ENCODE measurements at places on chromosomes 12 and 14. TPM values are rescaled to one million over a fixed set of nuclear protein-coding genes. Genes with fewer than 3 reads are reported as not detected.

SLCO1A2 gene
- total RNA-seq, result 4.9 TPM

CLEC2D gene
- 15.5 TPM for total RNA-seq

DLST gene
- total RNA-seq, result 28.5 TPM

PPP1R3E gene
- total RNA-seq, result 4.5 TPM

ESPL1 gene
- total RNA-seq, result 1.2 TPM

IL25 gene
- total RNA-seq, result not detected

DNA sequence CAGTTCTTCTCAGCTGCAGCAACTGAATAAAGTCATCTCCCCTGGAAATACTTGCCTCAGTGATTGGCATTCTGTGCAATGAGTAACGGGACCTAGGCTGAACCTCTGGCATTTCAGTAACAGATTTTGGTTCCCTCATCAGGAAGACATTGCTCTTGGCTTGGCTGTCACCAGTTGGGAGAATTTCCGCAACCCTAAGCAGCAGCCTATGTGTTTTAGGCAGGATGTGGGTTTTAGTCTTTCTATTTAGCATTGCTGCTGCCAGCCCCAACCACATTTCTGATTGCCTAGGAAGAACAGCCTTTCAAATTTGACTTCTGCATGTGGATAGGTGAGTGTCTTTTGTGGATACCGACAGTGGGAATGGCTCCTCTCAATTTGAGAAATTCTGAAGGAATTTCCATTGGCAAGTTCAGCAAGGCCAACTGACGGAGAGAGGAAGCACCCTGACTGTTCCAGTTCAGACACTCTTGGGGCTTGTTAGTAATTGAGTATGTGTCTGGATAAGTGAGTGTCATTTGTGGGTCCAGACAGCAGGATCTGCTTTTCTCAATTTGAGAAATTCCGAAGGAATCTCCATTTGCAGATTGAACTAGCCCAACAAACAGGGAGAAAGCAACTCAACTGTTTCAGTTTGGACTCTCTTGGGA lies 19.0 kb upstream of the CLEC2A start:
- DNase-seq, result no peak

- DNase-seq, result no peak
Measured at GRCh38 chr12:3431686-3432085, 59.3 kb upstream of the PRMT8 start.

DNA sequence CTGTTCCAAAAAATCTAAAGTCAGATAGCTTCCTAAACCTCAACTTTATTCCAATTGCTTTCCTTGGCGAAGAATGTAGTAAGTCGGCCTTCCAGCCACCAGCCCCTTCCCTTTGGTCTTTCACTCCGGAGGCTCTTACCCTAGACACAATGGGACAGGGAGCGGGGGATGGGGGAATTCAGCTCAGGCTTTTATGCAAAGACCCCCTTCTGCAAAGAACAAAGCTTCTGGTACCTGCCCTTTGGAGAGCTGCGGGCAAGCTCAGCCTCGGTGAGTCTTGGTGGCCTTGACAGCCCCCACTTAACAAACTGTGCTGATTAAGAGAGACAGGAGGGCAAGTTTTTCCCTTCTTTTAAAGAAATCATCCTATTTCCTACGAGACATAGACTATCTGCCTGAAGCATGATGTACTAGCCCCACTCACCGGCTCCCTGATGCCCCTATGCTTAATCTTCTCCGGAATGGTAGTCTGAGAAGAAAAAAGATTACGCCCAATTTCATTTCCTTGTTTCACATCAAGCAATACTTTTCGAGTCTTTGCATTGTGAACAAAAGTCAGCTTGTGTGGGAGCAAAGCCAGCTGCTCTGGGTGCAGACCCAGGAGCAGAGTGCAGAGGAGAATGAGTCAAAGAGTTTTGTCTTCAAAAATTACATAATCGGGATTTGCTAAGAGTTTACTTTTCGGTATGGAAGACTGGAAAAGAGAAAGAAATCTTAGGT lies 1.5 kb upstream of the NANOG start:
- no peak for DNase-seq

DNA sequence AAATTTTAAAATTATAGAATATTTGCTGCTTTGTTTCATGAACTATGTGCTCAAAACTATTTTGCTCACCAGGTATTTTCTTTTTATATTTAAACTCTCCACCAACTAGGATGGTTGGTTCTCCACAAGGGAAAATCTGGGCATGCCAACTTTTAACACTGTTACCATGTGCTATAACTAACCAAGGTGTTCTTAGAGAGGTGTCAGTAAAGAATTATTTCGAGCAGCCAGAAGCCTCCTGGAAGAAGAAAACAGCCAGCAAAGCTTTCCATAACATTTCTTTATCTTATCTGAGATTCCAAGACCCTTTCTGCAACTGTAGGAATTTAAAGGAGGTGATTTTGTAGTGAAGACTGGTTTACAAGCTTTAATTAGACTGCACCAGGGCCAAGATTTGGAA lies 97.3 kb downstream of the PRICKLE1 start:
- DNase-seq, result no peak

GRCh38 chr12:125208942-125209341 lies 143.7 kb downstream of the AACS start:
- DNase-seq, result no peak

DNA sequence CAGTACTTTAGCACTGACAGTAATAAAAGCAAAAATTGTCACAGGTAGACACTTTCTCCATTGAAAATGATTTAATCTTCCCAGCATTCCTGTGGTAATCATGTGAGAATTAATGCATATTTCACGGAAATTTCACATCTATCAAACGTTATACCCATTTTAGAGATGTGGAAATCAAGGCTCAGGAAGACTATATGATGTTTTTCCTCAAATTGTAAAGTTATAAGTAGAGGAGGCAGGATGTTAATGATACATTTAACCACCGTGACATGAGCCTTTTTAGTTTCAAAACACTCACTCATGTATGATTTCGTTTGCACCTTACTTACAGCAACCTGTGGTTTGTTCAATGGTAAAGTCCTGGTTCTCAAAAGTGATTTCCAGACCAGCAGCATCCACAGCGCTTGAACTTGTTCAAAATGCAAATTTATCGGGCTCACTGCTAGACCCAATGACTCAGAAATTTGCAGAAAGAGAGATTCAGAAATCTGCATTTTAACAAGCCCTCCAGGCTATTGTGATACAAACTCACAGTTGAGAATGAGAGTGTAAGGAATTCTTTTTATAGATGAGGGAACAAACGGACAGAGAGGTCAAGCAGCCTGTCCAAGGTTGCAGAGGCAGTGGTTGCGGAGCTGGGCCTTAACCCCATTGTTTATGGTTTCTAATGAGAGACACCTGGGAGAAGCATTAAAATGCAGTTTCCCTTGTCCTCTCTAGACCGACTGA lies 654.8 kb upstream of the TBX3 start:
- no peak for DNase-seq
